ENCODE measurements at places on chromosomes 3 and 15.

GRCh38 chr3:162489853-162490252 is 993.2 kb downstream of the OTOL1 start:
- no peak for DNase-seq

DNA sequence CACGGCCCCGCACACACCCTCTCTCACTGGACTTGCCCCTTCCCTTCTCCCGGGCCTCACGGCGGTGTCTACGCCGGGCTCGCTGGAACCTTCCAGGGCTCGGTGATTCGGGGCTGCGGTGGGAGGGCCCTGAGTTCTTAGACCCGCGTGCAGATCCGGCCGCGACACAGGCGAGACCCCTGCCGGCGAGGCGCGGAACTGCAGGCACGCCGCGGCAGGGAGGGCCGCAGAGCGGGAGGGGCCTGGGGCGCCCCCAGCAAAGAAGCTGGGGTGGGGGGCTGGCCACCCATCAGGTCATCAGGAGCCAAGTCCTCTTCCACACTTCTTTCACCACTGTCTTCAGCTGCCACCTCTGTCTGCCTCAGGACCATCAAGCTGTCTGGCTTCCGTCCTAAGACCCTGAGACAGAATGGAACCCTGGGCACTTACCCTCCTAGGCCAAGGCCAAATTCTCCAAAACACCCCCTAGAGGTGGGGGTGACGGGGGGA is 164.5 kb downstream of the XXYLT1 start:
- DNase-seq = no peak

DNA sequence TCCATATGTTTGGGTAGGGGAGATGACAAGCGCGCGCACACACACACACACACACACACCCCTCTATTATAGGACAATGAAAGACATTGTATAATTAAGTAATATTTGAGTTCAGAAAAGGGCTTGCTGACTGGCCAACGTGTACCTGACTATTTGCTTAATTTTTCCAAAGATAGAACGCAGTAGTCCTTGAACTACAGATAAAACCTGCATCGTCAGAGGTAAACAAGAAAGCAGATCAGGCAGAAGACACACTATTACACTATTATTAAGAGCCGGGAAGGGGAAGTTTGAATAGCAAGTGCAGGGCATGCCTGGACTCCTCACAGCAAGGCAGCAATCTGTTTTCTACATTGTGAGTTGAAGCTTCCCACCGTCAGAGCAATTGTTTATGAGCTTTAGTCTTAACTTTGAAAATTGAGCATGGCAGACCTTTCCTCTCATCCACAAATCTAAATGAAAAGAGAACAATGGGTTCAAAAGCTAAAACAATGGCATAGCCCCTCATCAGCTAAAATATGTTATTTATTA is 427.7 kb downstream of the GABRG3 start:
- DNase-seq = no peak

GRCh38 chr3:123576122-123576521 is 8.7 kb downstream of the HACD2 start:
- DNase-seq = no peak

Data from HFF-Myc (cell line).